NCI-H146 (cell line): ENCODE measurements at places on chromosomes 3 and 15.

GRCh38 chr3:139107424-139108252 lies 62.9 kb upstream of the PRR23C start:
- DNase-seq = no peak

GRCh38 chr3:128321418-128321817 lies 145.3 kb downstream of the DNAJB8 start:
- no peak for DNase-seq

- DNase-seq = no peak
These were observed 105.1 kb upstream of the GALNT15 start for GRCh38 chr3:16069149-16069922.

- DNase-seq = no peak
These were observed 2.4 kb downstream of the SCAP start for GRCh38 chr3:47473391-47473790.

GRCh38 chr15:29003191-29003839 lies 117.5 kb downstream of the APBA2 start:
- DNase-seq = no peak

DNA sequence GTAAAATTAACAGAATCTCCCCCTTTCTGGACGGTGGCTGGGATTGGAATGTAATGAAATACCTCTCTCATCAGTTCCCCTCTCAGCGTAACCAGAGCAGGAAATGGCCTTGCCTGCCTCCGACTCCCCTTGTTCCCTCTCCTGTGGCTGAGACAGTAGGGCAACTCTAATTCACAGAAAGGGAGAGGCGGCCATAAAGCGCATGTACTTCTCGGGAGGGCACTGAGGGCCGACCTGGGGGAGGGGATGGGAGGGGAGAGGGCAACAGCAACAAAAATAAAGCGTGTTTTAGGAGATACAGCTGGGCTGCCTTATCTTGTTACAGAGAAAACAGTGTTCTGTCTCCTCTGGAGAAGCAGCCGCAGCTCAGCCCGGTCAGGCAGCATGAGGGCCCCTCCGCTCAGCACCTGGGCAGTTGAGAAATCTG lies 783.3 kb upstream of the ARRDC4 start:
- no peak for DNase-seq

DNA sequence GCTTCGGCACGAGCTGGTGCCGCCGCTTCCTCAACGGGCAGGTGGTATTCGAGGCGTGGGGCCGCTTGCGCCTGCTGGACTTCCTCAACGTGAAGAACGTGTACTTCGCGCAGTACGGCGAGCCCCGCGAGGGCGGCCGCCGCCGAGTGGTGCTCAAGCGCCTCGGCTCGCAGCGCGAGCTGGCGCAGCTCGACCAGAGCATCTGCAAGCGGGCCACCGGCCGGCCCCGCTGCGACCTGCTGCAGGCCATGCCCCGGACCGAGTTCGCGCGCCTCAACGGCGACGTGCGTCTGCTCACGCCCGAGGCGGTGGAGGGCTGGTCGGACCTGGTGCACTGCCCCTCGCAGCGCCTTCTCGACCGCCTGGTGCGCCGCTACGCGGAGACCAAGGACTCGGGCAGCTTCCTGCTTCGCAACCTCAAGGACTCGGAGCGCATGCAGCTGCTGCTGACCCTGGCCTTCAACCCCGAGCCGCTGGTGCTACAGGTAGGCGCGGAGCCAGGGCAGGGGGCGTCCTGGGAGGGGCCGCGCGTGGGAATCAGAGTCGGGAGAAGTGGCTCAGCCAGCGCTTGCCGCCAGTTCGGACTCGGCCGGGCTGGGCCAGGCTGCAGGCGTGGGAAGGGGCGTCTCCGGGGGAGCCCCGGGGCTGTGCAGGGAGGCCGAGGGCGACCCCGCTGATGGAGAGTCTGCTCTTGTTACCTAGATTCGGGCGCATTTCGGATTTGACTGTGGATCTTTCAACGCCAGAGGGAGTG lies 1.1 kb downstream of the DIPK2A start:
- DNase-seq = peak; percentile 97

DNA sequence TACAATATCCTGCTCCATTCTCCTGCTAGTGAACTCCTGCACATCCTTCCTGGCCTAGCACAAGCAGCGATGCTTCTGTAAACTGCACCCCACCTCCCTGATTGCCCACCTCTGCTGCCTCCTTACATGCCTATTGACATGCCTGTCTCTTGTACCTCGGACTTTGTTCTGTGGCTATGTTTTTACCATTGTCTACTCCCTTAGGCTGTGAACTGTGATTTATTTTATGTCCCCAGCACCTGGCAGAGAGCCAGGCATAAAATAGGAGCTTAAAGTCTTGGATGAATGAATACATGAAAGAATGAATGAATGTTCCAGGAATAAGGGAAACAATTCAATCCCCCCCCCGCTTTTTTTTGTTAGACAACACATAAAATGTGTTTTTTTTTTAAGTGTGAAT lies 210.0 kb downstream of the MYRIP start:
- no peak for DNase-seq

- DNase-seq = no peak
These were observed 9.4 kb upstream of the P2RY12 start for GRCh38 chr3:151393941-151394340.

DNA sequence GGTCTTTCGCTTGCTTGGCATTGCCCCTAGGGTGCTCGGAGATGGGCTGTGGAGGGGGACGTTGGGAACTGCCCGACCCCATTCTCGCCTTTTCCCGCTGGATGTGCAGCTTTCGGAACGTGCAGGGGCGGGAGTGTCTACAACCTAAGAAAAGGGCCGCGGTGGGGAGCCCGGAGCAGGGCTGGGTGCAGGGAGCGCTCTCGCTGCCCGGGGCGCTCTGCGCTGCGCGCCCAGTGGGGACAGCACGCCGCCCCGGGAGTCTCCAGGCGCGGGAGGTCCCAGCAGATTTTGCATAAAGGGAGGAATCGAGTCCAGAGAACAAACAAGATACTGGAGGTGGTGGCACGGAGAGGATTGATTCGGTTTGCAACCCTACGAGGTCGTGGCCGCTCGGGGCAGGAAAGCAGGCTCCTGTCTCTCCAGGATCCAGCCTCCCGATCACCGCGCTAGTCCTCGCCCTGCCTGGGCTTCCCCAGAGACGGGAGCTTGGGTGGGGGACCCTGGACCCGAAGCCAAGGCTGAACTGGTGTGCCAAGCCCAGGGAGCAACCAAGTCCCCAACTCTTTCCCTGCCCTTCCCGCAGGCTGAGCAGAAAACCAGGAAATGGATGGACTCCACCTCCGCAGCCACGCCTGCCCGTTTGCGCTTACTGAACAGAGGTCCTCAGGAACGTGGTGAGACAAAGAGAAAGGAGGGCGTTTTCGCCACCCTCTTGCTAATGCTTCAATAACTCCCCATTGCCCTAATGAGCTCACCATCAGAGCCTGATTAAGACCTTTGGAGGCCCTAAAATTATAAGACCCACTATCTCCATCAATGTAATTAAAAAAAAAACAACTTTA lies 59.7 kb downstream of the NOX5 start:
- peak; percentile 87 for DNase-seq

DNA sequence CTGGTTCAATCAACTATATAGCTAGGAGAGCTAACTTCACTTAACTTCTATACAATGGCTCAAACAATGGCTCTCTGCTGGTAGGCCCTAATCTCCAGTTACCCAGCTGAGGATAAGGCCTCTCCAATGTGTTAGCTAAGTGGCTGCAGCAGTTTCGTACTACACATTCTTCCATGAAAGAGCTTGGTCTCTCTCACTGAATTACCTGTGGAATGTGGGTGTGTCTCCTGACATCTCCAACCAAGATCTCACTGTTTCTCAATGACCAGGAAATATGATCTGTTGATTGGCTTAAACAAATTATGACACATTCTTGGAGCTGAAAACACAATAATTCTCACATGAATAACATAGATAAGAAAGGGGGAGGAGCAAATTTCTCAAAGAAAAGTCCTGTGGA lies 169.8 kb upstream of the ROBO1 start:
- no peak for DNase-seq

- DNase-seq = no peak
These were observed 65.4 kb upstream of the HERC1 start for GRCh38 chr15:63899193-63899592.

DNA sequence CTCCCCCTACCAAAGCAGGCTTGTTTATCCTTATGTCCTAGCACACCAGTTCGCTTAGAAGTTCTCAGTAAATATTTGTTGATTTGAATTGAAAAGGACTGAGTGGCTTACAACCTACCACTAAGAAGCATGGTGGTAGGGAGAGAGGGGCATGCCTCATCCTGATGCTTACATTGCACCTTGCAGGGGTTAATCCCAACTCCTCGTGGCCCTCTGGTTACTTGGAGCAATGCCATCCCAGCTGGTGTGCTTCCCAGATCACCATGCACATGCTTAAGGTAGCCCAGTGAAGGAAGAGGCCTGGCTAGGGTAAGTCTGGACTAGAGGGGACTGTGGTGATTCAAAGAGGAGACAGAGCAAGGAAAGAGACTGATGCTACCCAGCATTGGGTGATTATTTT lies 253.3 kb downstream of the CLSTN2 start:
- no peak for DNase-seq

DNA sequence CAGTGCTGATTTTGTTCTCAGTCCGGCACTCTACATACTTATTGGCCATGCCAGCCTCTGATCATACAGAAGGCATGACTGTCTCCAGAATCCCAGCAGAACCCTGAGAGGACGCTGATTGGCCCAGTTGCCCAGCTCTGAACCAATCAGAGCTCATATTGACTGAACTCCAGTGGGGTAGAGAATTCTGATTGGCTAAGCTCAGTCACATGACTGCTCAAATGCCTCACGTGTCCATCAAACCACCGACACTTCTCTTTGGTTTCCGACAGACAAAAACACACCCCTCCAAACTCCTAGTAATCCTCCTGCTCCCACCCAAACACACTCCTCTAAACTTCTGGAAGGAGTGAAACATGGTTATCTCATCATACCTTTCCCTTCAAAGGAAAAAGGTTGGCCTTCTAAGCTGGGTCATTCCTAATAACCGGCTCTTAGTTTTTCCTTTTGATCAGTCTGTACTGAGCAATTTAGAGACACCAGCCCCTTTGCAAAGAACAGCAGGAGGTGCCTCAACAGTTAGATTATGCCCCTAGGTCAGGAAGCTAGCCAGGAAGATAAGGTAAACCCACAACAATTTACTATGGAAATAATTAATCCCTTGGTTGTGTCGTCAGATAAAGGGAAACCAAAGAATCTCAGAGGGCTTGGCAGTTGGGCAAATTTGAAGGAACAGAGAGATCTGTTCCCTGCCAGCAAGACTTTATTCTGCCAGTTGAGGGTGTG lies 187.8 kb downstream of the TLE3 start:
- peak; percentile 10 for DNase-seq

GRCh38 chr3:32323604-32324003 lies 68.0 kb upstream of the CMTM7 start:
- DNase-seq = no peak

GRCh38 chr3:131231710-131232389 lies 149.7 kb upstream of the NUDT16 start:
- DNase-seq = peak; percentile 38

DNA sequence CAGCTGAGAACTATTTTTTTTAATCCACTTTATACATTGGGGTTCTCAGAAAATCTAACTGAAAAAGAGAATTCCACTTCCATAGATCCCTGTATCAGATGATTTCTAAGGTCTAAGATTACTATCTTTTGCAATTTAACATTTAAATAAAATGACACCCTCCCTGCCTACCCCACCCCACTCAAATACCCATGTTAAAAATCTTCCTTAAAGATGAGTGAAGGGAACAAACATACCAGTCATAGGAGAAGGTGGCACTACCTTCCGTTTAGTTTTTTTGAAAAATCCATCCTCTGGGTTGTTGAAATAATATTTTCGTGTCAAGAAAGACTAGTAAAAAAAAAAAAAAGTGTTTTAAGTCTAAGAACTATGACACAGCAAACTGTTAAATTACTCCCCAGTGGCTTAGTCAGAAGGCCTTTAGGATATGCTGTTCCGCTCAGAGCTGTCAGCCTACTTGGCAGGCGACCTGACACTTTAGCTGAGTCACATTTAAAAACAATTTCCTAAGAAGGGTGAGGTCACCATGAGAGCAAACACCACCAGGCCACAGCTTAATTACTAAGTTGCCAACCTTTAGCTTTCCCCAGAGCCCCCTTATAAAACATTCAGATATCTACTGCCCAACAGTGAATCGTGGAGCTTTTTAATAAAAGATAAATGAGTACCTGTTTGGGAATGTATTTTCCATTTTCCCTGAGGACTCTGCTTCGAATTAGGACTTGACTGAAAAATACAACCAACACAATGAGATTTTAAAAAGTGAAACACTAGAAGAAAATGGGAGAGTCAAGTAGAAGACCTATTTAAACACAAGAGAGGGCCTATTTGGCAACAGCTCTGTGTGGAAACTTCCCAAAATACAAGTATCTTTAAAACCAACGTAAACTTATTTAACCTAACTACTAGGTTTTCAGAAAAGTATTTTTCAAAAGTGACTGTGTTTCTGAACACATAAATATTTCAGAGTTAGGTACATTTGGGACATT lies 9.6 kb downstream of the EMC3 start:
- no peak for DNase-seq

GRCh38 chr3:40989141-40990061 lies 209.9 kb upstream of the CTNNB1 start:
- DNase-seq = no peak

GRCh38 chr3:143215059-143215458 lies 95.5 kb downstream of the CHST2 start:
- DNase-seq = no peak

DNA sequence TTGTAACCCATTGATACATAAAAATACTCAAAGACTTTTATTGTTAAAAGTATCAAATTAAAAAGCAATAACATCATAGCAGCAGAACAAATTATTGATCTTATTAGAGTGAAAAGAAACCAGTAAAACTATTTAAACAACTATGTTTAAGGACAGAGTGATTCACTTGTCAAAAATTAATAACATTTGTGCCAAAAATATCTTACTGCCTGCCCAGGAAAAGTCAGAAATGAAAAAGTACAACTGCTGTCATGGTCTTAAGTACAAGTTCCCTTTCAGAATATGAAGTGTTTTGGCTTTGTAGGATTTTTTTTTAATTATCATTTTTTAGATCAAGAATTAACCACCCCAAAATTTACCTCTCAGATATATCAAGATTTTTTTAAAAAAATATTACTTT lies 3.4 kb downstream of the IFT57 start:
- DNase-seq = no peak

- DNase-seq = peak; percentile 22
These were observed 4.6 kb downstream of the CIDEC start for GRCh38 chr3:9875448-9875847.

DNA sequence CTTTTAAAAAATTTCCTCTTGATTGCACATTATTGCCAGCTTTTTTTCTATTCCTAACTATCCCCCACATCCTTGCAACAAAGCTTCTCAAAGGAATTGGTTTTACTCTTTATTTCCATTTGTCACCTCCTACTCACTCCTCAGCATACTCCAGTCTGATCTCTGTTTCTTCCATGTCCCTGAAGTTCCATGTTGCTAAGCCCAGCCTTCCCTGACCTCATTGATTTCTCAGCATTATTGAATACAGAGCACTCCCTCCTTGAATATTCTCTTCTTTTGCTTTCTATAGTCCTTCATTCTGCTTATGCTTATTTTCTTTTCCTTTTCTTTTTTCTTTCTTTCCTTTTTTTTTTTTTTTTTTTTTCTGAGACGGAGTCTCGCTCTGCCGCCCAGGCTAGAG lies 10.7 kb downstream of the ARID3B start:
- no peak for DNase-seq

GRCh38 chr15:54582863-54583643 lies 604.8 kb downstream of the UNC13C start:
- DNase-seq = no peak

- peak; percentile 99 for DNase-seq
These were observed 129.2 kb upstream of the TSC22D2 start for GRCh38 chr3:150278843-150279381.
